ENCODE measurements at places on chromosomes 16 and 17.

- no peak for DNase-seq
These were observed 99.5 kb upstream of the DHX40 start for GRCh38 chr17:59465949-59466307.

DNA sequence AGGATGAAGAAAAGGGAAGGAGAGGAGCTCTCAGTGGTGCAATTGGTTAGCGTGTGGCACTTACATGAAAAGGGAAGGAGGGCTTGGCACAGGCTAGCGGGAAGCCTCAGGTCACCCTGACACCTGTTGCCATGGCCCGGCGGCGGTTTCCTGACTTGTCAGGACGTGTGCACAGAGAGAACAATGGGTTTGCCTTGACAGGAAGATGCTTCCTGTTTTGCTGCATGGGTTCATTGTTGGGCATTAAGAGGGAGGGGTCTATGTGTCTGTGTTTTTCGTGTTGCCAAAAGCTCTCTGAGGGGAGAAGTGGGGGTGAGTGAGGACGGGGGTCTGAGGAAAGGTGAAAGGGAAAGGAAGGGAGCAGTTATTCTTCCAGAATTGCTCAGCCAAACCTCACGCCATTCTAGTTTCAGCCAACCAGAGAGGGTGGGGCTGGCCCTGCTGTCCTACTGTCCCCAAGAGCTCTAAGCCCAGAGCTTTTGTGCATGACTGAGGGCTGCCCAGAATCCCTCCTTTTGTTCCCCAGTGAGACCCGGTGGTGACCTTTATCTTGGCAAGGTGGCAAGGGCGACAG, 17.1 kb upstream of the CCR7 start:
- DNase-seq: no peak

- peak; percentile 80 for DNase-seq
These were observed at the start of gene TIMP2 for GRCh38 chr17:78925234-78925633. TIMP2 (minus strand) TSS chr17:78925387; CDS start chr17:78925088, 299 bp downstream.

- no peak for DNase-seq
These were observed 20.5 kb downstream of the ERN1 start for GRCh38 chr17:64109400-64109799.

DNA sequence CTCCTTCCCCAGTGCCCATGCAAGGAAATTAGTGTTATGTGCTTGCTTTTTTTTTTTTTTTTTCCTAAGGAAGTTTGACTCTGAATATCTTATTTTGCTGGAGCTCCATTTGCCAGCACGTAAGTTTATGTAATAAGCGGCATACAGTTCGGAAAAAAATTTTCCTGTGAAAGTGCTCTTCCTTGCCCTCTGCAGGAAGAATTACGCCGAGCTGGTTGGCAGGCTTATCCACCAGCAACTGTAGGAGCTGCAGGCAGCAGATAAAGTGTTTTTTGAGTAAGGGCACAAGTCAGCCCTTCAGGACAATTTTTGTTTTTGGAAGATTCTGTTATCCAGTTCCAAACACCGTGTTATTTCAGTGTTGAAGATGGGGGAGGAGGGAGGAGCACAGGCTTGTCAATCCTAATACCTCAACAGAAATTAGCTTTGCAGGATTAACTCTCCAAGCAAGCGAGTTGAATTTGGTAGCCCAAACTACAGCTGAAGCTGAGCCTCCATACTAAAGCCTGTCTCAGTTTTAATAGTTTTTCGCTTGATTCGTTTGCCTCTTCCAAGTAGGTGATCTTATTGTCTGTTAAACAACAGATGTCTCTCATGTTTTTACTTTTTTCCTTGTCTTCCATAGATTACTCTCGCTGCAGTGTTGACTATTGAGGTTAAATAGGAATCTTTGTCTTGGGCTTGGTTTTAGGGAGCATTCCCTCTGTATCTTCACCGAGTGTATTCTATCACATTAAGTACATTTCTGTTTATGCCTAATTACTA, 1.1 kb downstream of the SPECC1 start:
- no peak for DNase-seq

GRCh38 chr16:85248342-85248741, 136.1 kb upstream of the CIBAR2 start:
- DNase-seq: no peak

GRCh38 chr16:78570399-78571141, 471.1 kb downstream of the WWOX start:
- DNase-seq: no peak

DNA sequence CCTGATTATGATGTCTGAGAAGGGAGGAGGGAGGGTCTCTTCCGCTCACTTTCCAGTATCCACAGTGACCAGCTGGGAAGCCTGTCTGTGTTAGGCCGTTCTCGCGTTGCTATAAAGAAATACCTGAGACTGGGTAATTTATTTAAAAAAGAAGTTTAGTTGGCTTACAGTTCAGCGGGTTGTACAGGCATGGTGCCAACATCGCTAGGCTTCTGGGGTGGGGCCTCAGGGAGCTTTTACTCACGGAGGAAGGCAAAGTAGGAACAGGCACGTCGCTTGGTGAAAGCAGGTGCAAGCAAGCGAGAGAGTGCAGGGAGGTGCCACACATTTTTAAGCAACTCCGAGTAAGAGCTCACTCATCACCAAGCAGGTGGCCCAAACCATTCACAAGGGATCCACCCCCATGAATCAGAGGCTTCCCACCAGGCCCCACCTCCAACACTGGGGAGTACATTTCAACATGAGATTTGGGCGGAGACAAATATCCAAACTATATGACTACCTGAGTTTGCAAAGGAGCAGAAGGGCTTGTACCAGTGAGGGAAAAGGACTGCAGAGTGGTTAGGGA, 137.5 kb downstream of the CCDC182 start:
- DNase-seq: no peak

- no peak for DNase-seq
These were observed 51.4 kb downstream of the MFSD11 start for GRCh38 chr17:76789235-76789788.

- DNase-seq: no peak
These were observed 21.5 kb upstream of the PSMD7 start for GRCh38 chr16:74275031-74275636.

DNA sequence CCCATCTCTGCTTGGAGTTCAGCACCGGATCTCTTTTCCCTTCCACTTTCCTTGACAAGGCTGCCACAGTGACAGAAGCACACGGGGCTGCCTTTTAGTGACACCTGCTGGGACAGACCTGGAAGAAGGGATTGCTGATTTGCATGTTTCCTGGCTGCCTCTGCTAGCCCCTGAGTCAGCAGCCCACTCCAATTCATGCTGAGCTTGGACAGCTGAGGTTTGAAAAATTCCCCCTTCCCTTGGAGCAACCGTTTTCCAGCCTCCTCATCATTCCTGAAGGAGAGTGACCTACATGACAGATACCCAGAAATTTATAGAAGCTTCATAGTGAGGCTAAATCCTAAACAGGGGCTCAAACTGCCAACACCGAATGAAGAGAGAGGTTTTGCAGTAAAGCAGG, 18.8 kb upstream of the RBL2 start:
- DNase-seq: no peak

DNA sequence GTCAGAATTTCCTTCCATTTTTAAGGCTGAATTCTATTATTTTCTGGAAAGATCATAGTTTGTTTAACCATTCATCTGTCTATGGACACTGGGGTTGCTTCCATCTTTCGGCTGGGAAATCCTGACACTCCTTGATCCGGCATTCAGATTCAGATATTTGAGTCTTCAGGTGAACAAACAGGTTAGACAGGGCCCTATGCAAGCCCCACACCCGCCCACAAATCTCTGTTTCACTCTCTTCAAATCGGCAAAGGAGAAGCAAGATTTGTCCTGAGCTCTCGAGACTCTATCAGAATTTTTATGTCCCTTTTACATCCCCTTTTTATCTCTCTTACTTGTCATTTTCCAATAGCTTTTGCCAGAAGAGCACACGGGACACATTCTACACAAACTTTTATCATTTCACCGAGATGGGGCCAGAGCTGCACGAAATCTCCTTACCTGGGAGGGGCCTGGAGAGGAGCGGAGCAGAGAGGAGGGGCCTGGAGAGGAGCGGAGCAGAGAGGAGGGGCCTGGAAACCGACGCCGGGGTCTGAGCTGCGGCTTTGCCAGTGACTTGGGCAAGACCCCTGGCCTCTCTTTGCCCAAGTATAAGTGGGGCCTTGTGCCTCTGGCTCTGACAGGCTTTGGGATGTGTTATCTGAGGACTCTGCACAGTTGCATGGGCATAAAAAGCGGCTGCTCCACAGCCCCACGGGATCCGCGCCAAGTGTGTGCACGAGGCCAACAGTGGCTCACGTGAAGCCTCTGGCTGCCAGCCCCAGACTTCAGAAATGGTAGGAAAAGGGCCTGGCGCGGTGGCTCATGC, 54.3 kb upstream of the RBFOX3 start:
- no peak for DNase-seq

GRCh38 chr16:75627851-75628250, 4.8 kb upstream of the ADAT1 start:
- DNase-seq: no peak

- DNase-seq: no peak
These were observed at the start of gene NUPR1 for GRCh38 chr16:28538733-28539596. NUPR1 (minus strand) TSS chr16:28538974; CDS start chr16:28538907, 67 bp downstream.

- no peak for DNase-seq
These were observed 28.6 kb upstream of the ITGA3 start for GRCh38 chr17:50027172-50027880.

- no peak for DNase-seq
These were observed 26.1 kb downstream of the TRPV3 start for GRCh38 chr17:3531266-3532101.

- no peak for DNase-seq
These were observed 12.9 kb downstream of the VASN start for GRCh38 chr16:4384509-4384942.

- DNase-seq: no peak
These were observed 911.6 kb upstream of the EEF2KMT start for GRCh38 chr16:6009151-6009550.

DNA sequence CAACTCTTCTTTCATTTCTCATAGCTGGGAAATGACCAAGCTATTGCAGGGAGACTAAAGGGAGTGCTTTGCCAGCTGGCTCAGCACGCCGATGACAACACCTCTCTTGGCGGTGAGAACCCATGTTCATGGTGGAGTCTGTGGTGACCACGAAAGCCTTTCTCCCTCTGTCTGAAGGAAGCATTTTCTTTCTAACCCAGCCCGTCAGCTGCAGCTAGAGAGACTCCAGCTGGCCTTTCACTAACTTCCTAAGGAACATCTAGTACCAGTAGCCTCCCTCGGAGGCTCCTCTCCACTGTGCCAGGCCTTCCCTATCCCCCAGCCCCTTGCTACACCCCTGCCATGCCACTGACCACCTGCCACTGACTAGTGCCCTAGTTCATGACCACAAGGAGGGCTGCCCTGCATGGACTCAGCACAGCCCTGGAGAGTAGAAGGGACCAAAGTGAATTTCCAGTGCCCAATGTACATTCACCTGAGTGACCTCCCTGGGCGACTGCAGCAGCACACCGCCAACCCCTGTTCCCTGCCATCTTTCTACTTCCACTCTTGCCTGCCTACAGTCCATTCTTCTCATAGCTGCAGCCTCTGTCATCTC, 81.3 kb downstream of the CBLN1 start:
- DNase-seq: no peak

GRCh38 chr17:36184023-36184765, 7.8 kb upstream of the TBC1D3B start:
- DNase-seq: no peak

GRCh38 chr17:48755356-48755755, 26.8 kb upstream of the HOXB13 start:
- DNase-seq: no peak

DNA sequence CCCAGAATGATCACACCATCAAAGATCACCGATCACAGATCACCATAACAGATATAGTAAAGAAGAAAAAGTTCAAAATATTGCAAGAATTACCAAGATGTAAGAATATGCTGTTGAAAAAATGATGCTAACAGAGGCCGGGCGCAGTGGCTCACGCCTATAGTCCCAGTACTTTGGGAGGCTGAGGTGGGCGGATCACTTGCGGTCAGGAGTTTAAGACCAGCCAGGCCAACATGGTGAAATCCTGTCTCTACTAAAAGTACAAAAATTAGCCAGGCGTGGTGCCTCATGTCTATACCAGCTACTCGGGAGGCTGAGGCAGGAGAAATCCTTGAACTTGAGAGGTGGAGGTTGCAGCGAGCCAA, 53.2 kb downstream of the CPPED1 start:
- no peak for DNase-seq

DNA sequence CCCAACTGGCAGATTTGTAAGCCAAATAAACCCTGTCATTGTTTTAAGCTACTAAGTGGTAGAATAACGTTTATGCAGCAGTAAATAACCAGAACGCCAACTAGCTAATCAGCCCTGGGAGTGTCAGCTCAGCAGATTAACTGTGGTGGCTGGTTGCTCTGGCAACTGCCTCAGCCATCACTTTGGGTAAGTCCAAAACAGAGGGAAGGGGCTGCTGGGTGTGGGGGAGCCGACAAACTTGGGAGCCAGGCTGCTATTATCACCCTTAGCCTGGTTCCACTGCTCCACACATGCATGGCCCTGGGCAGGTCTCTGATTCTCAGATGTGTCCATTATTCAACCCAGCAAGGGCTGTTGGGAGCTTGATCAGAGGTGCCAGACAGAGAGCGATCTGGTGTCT, 22.2 kb upstream of the RHOT1 start:
- DNase-seq: no peak

GRCh38 chr16:49498666-49499413, 125.2 kb downstream of the C16orf78 start:
- DNase-seq: no peak

GRCh38 chr16:20610211-20610891, 34.2 kb upstream of the ACSM2B start:
- DNase-seq: no peak

DNA sequence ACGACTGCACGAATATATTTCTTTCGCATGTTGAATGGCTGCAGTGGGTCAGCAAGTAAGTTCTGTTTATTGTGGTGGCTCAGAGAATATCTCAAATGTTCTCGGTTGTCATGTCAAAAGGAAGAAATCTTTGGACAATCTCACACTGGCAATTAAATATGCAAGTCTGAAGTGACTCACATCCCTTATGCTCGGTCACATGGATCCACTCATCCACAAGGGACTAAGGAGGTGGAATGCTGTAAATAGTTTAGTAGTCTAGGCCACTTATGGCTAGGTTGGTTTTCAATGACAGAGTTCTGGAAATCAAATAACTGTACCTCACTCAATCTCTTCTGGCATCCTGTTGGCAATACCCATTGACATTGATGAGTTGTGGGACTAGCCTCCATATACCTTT, 33.0 kb upstream of the PMP22 start:
- no peak for DNase-seq

GRCh38 chr16:31132303-31132979, 3.1 kb downstream of the PRSS8 start:
- no peak for DNase-seq

DNA sequence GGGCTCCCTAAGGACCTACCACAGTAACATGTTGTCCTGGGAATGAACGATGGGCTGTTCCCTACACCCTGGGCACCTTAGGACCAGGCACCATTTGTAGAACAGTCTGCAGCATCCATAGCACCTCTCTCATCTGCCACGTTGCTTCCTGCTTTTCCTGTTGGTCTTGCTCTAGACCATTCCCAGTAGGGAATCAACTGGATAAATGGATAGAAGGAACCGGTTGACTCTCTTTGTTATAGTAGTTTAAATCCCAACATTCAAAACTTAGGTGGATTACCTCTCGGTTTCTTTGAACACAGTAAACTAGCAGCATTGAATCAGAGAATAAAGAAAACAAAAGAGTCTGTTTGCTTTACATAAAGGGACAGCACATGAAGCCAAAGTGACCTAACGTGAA, 159.1 kb downstream of the HS3ST3B1 start:
- no peak for DNase-seq

- no peak for DNase-seq
These were observed 11.8 kb upstream of the NAGS start for GRCh38 chr17:43992641-43993040.

GRCh38 chr17:51298508-51299371, 38.4 kb downstream of the UTP18 start:
- peak; percentile 12 for DNase-seq
